NCI-H2029 treated with DMSO at 0.1 percent for 48 hours (cell line): ENCODE measurements at places on chromosomes 6 and 20.

DNA sequence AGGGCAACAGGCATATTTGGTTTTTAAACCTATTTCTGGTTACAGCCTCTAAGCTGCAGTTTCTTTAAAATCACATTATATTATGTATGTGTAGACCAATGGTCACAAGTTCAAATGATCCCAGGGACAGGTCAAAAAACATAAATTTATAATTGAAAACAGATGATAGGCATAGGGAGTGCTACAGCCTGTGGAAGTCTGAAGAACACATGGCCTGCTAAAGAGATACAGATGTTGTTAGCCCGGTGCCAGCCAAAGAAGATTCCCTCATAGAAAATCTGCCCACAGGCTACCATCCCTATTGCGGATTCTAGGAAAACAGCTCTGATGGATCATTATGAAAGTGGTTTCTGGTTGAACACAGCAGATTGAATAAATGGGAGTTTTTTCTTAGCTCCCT lies 65.3 kb downstream of the NRSN1 start:
- DNase-seq: no peak

DNA sequence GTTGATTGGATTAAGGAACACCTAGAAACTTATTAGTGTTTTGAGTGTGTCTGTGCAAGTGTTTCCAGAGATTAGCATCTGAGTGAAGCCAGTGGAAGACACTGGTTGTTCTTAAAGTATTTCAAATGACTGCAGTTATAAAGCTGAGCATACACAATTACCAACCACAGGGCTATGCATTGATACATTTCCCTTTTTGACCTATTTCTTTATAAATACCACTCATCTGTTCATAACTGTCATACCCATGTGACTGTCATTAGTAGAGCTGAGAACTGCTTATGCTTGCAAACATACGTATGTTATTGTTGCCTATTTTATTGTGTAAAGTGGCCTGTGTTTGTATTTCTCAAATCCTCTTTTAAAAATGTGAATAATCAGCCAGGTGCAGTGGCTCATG lies 15.3 kb upstream of the ZC3H12D start:
- no peak for DNase-seq

- no peak for DNase-seq
These were observed 47.0 kb upstream of the CST5 start for GRCh38 chr20:23926526-23926880.

GRCh38 chr20:17704589-17705317 lies 5.0 kb downstream of the BANF2 start:
- DNase-seq: no peak

DNA sequence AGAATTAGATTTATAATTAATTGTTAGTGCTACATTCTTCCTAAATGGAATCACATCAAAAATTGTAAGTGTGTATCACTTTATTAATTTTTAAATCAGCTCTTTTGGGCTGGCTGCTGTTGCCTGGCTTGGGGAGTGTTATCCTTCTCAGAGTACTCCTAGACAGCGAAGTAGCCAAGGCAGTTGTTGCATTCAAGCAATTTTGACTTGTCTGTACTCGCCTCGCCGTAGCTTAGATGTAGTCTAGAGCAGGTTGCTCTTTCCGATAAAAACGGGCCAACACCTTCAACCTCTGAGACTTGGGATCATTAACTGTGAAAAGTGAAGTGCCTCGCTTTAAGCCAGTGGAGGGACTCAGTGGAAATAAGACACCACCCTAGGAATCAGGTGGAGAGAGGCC lies 151.3 kb downstream of the FARS2 start:
- no peak for DNase-seq

DNA sequence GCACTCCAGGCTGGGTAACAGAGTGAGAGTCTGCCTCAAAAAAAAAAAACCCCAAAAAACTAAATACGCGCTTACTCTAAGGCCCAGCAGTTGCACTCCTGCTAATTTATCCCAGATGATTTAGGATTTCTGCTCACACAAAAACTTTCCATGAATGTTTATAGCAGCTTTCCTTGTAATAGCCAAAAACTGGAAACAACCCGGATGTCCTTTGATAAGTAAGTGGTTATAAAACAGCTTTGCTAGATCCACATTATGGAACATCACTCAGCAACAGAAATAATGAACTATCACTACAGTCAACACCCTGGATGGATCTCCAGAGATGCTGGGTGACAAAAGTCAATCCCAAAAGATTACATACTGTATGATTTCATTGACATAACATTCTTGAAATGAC lies 220.4 kb upstream of the JARID2 start:
- DNase-seq: no peak

- DNase-seq: no peak
These were observed 107.4 kb downstream of the SCML4 start for GRCh38 chr6:107716688-107717089.
